Astrocyte (in vitro differentiated cells and primary cell): ENCODE measurements at places on chromosomes 2 and 18. TPM values are rescaled to one million over a fixed set of nuclear protein-coding genes. Genes with fewer than 3 reads are reported as not detected.

DNA sequence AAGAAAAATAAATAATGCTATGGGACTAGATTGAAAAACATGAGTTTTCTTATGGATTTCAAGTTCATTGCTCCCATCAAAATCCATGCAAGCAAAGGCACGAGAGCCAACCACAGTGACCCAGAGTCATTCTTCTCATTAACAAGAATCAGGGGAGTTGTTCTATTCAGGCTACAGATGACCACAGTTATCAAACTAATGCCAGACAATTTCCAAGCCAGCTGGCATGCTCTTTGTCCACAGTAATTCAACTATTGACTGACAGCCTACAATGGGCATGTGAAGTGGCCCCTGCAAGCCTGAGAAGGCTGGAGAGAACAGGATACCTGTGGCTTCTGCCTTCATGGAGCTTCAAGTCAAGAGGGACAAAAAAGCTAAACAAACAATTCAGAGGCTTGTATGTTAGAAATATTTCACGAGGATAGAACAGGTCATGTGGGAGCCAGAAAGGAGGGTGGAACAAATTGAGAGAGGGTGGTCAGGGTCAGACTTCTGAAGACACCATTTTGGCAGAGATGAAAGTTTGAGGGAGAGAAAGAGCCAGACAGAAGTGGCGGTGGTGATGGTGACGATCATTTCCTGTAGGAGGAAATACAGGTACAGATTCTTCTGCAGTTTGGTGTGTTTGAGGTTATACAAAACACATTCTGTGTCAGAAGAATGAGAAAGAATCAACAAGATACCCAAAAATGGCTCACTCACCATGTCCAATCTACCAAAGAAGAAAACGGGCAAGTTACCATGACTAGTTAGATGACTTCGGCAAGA is 732.4 kb downstream of the RNF144A start:
- no peaks in the 10 kb centered on the region for H3K36me3 ChIP-seq
- no peaks in the 10 kb centered on the region for H3K4me1 ChIP-seq
- H3K27me3 ChIP-seq, result no peaks in the 10 kb centered on the region

The TEKT4 gene
- total RNA-seq, result not detected in 2 replicates

DNA sequence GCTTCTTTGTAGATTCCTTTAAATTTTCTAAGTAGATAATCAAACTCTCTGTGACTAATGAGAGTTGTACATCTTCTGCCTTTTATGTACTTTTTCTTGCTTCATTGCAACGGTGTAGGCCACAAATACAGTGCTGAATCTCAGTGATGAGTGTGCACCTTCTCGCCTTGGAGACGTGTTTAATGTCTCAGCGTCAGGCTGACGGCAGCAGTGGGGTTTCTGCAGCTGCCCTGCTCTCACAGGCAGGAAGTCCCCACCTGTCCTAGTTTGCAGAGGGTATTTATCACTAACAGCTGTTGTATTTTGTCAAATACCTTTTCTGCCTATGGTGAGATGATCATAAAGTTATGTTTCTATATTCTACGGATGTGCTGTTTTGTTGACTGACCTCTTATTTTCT is 13.3 kb downstream of the AGXT start:
- H3K4me1 ChIP-seq, result no peaks in the 10 kb centered on the region
- H3K36me3 ChIP-seq, result no peaks in the 10 kb centered on the region
- H3K27ac ChIP-seq, result no peak overlapping the region
- DNase-seq, result no peak
- peaks cover 4% of the 10 kb centered on the region for H3K27me3 ChIP-seq

DNA sequence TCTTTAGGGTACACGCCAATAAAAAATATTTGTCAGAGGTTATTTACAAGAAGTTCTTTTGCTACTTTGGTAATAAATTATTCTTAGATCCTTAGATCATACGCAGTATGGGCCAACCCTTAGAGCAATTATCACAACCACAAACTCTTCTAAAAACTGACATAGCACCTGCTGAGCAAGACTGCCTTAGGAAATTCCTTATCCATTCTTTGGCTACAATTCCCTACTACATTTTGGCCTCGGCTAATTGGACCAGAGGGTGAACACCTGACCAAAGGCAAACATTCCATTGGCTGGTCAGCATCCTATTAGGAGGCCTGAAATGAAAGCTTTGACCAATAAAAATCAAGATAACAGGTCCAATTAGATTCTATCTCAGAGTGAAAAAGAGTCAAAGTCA is 147.6 kb upstream of the CCDC68 start:
- no peaks in the 10 kb centered on the region for H3K36me3 ChIP-seq
- peaks cover 18% of the 10 kb centered on the region for H3K4me1 ChIP-seq
- no peak for DNase-seq
- no peaks in the 10 kb centered on the region for H3K27me3 ChIP-seq
- no peak overlapping the region for H3K4me3 ChIP-seq
